Activated CD8-positive, alpha-beta memory T cell treated with anti-CD3 and anti-CD28 coated beads for 48 hours (primary cell): ENCODE measurements at places on chromosomes 5 and 9.

DNA sequence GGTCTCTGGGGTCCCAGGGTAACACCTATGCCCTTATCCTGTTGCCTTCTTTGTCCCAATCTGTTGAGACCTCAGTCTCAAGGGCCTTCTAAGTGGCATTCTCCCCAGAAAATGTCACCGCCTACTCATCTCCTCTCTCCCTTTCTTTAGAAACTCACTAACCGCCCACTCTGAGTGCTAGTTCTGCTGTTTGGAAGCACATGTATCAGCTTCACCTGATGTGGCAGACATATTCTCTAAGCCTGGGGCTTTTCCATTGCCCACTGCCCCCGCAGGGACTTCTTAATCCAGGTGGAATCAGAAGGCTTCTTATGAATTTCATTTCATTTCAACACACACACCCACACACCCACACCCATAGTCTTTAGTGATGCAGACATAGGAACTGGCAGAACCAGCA, 165.1 kb downstream of the ASTN2 start:
- no peak for DNase-seq

DNA sequence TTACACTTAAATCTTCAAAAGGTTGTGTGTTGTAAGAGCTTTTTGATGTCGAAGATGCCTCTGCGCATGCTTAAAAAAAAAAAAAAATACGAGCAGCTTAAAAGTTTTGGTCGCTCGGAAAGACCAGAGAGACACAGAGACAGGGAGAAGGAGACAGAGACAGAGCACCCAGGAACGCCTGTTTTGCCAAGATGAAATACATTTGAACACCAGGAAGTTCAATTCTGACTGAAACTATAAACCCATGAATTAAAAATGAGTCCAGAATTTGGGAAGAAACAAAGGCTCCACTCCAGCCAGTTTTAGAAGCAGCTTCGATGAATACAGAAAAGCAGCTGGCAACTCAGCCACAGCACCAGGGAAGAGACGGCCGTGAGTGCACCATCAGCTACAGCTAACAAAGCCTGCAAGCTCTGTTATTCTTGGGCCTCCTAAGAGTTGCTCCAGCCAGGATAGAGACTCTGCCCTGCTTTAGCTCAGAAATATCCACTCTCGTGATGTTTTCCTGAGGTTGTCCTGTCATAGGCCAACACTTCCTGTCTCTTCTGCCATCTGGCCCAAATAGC, 2.5 kb upstream of the ZNF474 start:
- no peak for DNase-seq

- no peak for DNase-seq
These were observed 183.5 kb downstream of the CDK5RAP2 start for GRCh38 chr9:120396418-120396817.

GRCh38 chr9:106314476-106314875, 548.5 kb upstream of the ZNF462 start:
- DNase-seq: no peak

- DNase-seq: no peak
These were observed 24.9 kb upstream of the CSNK1G3 start for GRCh38 chr5:123486951-123487655.
